ENCODE measurements at places on chromosomes 1 and 21.

DNA sequence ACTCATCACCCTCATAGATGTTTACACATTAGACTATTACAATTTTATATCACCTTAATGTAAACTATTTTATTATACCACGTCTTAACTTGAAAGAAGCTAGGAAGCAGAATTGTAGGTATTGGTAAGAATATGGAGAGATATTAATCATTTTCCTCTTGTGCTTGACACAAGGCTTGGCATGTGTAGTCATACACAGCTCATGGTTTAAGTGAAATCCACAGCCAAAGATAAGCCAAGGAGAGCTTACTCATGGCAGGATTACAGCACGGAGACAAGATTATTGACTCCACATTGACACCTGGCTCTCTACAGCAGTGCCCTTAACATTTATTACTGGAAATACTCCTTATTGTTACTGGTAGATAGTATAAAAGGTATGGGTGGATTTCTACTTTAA lies 68.4 kb upstream of the ADGRL4 start:
- no peak for DNase-seq

GRCh38 chr1:228006034-228006785 lies 588 bp upstream of the WNT3A start:
- no peak for DNase-seq

GRCh38 chr1:112988367-112988766 lies 32.4 kb upstream of the SLC16A1 start:
- no peak for DNase-seq

- DNase-seq = no peak
Measured at GRCh38 chr1:51638350-51638749, 21.5 kb downstream of the OSBPL9 start.

GRCh38 chr1:156368157-156368658 lies 803 bp upstream of the RHBG start:
- DNase-seq = no peak

Measured in caudate nucleus (tissue), 63 donors.